ENCODE measurements at places on chromosomes 2 and 18.

DNA sequence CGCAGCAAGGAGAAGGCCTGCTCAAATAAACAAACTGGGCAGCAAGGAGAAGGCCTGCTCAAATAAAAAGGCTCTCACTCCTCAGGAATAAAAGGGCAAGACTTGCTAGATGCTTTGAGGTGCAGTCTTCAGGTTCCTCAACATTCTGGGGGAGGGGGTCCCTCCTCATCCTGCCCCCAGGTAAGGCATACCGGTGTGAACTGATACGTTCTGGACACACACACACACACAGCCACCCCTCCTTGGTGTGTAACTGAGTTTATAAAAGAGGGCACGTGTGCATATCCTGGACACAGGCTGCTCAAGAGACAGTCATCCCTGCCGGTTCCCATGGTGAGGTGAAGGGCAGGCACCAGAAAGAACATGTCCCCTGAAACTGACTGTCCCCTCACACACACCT is 4.5 kb downstream of the TEX261 start:
- no peak for DNase-seq

DNA sequence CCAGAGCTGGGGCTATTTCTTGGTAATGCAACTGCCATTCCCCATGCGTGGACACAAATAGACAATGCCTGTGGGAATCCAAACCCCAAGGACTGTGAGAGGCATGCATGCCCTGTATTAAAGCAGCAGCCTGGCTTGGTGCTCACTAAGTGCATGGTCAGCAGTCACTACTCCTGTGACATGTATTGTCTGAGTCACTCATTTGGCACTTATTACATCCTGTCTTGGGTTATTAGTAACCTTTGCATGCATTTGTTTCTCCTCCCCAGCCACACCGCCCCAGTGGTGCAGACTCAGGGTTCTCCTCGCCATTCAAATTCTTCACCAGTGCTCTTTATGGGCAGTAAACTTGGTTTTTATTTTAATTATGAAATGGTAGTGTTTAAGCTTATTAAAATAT is 30.2 kb downstream of the PRKCE start:
- peak; percentile 82 for DNase-seq

- no peak for DNase-seq
These were observed 86.5 kb downstream of the VSNL1 start for GRCh38 chr2:17626986-17627385.

GRCh38 chr2:150371044-150371818 is 116.2 kb downstream of the RND3 start:
- no peak for DNase-seq

GRCh38 chr2:468648-469336 is 180.9 kb upstream of the ALKAL2 start:
- no peak for DNase-seq

DNA sequence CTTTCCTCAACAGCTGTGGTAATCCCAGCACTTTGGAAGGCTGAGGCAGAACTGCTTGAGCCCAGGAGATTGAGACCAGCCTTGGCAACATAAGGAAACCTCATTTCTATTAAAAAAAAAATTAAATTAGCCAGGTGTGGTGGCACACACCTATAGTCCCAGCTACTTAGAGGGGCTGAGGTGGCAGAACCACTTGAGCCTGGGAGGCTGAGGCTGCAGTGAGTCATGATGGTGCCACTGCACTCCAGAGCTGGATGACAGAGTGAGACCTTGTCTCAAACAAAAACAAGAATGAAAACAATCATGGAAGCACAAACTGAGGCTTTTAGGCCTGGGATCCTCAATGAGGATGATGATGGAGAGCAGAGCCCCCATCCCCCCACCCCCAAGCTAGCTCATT is 19.8 kb downstream of the GAREM1 start:
- DNase-seq: no peak

DNA sequence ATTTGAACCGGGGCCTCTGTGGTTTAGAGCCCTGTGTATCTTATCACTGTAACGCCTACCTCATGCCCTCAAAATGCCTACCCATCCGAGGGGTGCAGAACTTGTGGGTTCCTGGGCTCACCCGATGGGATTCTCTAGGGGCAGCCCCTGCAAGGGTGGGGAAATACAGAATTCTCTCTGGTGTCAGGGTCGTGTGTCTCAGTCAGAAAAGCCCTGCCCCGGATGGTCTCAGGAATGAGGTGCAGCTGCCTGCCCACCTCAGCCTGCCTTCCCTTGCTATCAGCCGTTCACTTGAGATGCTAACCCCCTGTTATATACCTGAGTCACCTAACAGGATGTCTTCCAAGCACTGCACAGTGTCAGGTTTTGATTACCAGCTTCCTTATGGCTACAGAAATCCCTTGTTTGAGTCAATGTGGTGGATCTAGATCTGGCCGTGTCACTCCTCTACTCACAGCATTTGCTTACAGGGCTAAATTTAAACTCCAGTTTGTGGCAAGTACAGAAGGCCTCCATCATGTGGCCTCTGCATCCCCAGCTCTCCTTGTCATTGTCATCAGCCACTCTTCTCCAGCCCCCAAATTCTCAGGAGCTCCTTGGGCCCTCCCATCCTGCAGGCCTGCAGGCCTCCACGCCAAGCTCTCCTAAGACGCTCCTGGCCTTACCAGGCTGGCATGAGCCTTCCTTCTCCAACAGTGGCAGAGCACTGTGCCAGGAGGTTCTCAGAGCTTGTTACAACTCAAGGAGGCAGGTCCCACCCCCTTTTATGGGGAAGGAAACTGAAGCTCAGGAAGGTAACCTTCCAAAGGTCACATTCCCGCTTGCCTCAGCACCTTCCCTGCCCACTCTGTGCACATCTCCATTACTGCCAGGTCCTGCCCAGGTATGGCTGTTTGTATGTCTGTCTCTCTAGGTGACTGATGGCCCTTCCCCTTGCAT is 14.3 kb upstream of the MAP3K2 start:
- no peak for DNase-seq

DNA sequence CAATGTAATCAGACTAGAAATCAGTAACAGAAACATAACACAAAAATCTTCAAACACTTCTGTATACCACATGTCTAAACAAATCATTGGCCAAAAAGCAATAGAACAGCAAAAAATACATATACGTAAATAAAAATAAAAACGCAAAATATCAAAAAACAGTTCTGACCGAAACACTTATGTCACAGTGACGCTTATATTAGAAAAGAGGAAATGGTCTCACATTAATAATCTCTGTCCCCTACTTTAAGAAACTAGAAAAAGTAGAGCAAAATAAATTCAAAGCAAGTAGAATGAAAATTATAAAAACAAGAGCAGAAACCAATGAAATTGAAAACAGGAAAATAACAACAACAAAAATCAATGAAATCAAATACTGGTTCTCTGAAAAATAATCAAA is 41.9 kb downstream of the TMEM131 start:
- DNase-seq: no peak

DNA sequence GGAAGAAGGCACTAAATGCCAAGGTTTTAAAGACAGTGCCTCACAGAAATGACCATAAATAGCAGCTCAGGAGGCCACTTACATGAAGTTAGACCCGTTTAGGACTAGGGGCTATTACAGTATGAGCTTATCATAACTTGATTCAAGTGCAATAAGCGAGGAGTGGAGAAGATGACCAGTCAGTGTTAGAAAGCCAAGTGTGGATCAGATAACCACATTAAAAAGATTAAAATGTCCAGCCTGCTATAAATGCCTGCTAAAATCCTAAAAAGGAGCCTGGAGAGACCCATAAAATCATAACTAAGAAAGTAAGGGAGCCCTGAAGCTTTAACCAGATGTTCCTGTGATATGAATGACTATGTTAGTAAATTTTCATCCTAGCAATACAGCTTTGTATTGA is 117.5 kb upstream of the ZNF521 start:
- DNase-seq: no peak

DNA sequence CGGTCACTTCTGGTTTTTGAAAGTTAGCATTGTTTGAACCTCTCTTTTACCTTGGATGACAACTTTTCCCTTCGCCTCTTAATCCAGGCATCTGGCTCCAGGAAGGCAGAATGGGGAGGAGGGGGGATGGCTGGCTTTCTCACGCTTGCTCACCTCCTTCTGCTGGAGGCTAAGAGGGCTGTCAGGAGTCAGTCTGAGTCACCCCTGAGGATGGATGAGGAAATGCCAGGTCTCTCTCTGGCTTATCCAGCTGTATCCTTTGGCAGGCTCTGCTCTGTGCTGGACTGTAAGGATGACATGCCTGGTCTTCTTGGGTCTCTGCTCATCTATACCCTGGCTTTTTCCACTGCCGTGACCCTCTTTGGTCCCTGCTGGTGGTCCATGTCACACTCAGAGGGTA is 142.9 kb upstream of the GYPC start:
- no peak for DNase-seq

- no peak for DNase-seq
These were observed 984.5 kb upstream of the CDH2 start for GRCh38 chr18:29161429-29161828.

DNA sequence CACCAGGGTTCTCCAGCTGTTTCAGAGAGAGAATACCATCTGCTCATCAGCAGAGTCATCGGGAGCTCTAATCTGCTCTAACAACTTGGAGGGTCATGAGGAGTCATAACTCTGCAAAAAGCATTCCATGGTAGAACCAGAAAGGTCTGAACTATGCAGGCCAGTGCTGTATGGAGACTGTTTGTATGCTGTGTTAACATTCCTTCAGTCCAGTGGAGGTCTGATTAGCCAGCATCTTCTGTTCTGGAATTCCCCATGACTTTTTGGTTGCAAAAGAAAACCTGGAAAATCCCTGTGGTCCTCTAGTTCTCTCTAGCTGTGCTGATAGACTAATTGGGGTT is 9.4 kb upstream of the ITGB6 start:
- peak; percentile 68 for DNase-seq
